ENCODE measurements at places on chromosomes 6 and 20. TPM values are rescaled to one million over a fixed set of nuclear protein-coding genes. Genes with fewer than 3 reads are reported as not detected.
A peak's percentile ranks its signal among the peaks of the same experiment; 100 is the strongest.

KIAA0408 gene
- total RNA-seq, result not detected

DNA sequence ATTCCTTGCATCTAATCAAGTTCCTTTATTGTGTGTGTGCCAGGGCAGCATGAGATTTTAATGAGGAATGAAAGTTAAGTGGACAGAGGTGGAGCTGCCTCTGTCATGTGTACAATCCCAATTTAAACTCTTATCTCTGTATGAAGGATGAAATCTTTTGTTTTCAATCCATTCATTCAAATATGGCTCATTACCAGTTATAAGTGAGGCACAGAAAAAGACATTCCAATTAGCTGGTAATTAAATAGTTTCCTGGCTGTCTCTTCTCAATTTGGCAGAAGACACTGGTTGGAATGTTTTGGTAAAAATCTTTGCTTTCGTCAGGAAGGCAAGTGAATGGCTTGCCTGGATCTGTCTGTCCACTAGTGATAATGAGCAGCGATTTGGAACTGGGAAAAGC is 46.4 kb downstream of the CLVS2 start:
- no peak overlapping the region for H3K4me3 ChIP-seq
- no peaks in the 10 kb centered on the region for H3K36me3 ChIP-seq
- no peaks in the 10 kb centered on the region for H3K27me3 ChIP-seq
- DNase-seq, result no peak
- H3K4me1 ChIP-seq, result no peaks in the 10 kb centered on the region

DNA sequence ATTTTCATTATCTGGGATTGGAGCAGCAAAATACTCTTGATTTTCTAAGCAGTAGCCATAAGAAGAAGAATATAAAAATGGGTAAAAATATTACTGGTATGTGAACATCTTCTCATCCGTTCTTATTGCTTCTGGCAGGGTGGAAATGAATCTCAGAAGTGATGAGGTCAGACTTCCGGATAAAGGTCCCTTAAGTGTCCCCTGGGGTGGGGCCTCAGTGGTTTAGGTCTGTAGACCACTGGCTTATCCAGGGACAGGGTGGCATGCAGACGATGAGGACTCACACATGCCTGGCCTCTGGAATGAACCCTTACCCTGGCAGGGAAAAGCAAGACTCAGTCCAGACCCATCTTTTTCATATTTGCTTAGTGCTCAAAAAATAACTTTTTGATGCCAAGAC is 143.3 kb downstream of the UST start:
- no peak overlapping the region for H3K27ac ChIP-seq
- no peak for DNase-seq
- no peaks in the 10 kb centered on the region for H3K36me3 ChIP-seq

DNA sequence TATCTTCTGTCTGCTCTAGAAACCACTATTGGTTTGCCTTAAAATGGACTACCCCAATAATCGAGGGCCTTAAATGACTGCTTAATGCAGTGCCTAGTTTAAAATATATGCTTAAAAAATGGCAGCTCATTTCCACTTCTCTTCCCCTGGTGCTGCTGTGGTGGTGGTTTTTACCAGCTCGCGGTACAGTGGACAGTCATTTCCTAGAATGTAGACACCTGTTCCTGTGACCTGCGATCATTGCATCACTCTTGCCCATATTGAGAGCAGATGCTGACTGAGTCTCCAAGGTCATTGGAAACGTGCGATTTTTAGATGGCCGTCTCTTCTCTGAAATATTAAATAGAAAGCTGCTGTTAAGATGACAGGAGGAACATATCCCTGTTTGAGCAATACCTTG is 164.1 kb downstream of the UTRN start:
- DNase-seq, result no peak
- peaks cover 5% of the 10 kb centered on the region for H3K36me3 ChIP-seq

- no peak for DNase-seq
- no peak overlapping the region for H3K27ac ChIP-seq
- H3K27me3 ChIP-seq, result no peaks in the 10 kb centered on the region
- H3K36me3 ChIP-seq, result no peaks in the 10 kb centered on the region
- no peak overlapping the region for H3K4me3 ChIP-seq
- H3K4me1 ChIP-seq, result no peaks in the 10 kb centered on the region
Observed at GRCh38 chr6:11712760-11713159, 65.8 kb downstream of the ADTRP start.

GRCh38 chr6:96963809-96964208 is 39.3 kb downstream of the KLHL32 start:
- H3K27ac ChIP-seq, result no peak overlapping the region
- H3K4me3 ChIP-seq, result no peak overlapping the region
- no peak for DNase-seq
- H3K4me1 ChIP-seq, result no peaks in the 10 kb centered on the region

DNA sequence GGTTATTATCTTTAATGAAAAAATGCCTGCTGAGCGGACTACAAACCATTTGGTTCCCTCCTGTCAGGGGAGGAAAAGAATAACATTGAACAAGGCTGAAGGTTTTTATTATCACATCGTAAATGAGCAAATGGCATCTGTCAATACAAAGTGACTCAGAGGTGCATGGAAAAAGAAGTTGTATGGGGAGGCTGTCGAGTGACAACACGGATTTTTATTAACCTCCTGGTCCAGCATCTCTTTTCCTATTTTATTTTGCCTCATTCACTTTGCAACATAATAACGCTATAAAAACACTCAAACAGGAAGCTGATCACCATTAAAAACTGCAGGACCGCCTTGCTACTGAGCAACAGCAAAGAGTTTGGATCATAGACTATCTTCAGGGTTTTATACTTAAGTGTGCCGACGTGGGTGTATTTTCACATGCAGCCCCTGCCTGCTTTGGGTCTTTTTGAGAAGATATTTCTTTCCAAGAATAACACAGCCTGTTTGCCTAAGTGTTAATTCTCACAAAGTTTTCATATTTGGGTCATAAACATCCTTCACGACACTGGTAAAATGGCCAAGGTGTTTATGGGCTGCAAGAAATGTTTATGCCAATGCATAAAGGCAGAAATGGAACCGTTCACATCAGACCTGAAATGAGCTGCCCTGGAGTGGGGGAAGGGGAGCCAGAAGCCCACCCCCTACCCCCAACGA is 132.1 kb upstream of the SALL4 start:
- H3K4me1 ChIP-seq, result peaks cover 31% of the 10 kb centered on the region
- peak; percentile 81 for DNase-seq
- peak overlapping the region; percentile 33 for H3K4me3 ChIP-seq
- peak overlapping the region; percentile 63 for H3K27ac ChIP-seq
- no peaks in the 10 kb centered on the region for H3K36me3 ChIP-seq

DNA sequence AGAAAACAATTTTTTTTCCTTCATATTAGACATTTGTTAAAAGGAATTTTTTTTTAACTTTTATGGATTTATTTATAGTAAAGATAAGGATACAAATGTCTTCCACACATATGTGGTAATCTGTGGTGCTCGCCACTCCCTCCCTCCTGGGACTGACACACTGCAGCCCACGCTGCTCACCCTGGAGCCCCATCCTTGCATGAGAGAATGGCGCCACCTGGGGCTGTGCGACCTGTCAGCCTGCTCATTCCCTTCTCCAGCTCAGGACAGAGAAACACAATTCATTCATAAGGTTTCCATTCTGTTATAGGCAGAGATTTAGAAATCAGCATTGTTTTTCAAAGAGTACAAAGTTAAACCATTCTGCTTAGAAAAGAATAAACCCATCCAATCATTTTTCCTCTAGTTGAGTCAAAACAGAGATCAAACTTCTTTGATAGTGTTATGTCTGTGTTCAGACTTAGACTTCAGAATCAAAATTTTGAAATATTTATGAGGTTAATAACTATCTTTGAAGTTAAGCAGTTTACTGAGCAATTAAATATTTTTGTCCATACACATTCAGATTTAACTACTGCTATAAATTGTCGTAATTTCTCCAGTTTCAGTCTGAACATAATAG is 42.8 kb upstream of the DYNLRB1 start:
- H3K27me3 ChIP-seq, result no peaks in the 10 kb centered on the region
- H3K36me3 ChIP-seq, result peaks cover 2% of the 10 kb centered on the region
- peaks cover 14% of the 10 kb centered on the region for H3K4me1 ChIP-seq
- H3K27ac ChIP-seq, result no peak overlapping the region
- DNase-seq, result peak; percentile 21
- H3K4me3 ChIP-seq, result no peak overlapping the region

DNA sequence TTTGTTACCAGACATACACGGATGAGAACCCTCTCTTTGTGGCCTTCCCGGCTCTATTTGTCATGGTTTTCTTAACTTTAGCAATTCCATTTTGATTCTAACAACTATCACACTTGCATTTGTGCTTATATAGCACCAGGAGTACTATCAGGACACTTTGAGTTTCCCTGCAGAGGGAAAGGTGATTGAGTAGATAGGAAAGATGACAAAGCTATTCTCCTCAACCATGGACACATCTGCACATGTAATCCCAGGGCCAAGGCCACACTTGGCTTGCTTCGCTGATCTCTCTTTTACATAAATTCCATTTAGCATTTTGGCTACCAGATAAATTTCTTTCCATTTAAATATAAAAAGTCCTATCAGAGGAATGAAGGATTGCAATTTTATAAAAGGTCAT is 23.3 kb upstream of the CFAP206 start:
- H3K4me3 ChIP-seq, result no peak overlapping the region
- H3K36me3 ChIP-seq, result no peaks in the 10 kb centered on the region
- H3K27ac ChIP-seq, result no peak overlapping the region
- no peak for DNase-seq
- H3K4me1 ChIP-seq, result no peaks in the 10 kb centered on the region
- H3K27me3 ChIP-seq, result no peaks in the 10 kb centered on the region

DNA sequence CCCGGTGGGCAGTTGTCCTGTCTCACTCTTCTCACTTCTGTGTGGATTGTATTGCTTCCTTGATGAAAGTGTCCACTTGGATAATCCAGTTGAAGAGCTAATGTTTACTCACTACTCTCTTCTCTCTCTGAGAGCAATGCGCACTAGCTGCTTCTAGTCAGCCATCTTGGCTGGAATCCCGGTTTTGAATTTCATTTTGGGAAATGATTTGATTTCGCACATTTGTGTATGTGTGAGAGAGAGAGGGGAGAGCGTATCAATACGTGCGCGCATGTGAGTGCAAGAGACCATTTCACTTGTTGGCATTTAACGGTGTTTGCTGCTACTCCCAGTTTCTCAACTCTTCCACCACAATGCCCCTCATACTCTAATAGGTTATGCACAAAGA is 67.8 kb downstream of the KLHL32 start:
- no peak overlapping the region for H3K27ac ChIP-seq
- no peak for DNase-seq
- H3K4me3 ChIP-seq, result no peak overlapping the region

DNA sequence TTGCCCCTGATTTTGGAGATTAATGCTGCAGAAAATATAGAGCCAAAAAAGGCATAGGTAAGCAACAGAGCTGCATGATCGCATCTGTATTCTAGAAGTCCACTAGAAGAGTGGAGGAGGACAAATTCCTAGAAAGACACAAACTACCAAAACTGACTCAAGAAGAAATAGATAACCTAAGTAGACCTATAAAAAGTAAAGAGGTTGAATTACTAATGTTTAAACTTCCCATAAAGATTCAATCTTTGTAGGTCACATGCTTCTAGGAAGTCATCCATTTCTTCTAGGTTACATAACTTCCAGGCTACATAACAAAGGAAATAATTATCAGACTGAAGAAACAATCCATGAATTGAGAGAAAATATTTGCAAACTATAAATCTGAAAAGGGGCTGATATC is 84.4 kb downstream of the JPH2 start:
- H3K4me1 ChIP-seq, result no peaks in the 10 kb centered on the region
- no peaks in the 10 kb centered on the region for H3K36me3 ChIP-seq
- peaks cover 32% of the 10 kb centered on the region for H3K27me3 ChIP-seq
- no peak overlapping the region for H3K4me3 ChIP-seq
- no peak overlapping the region for H3K27ac ChIP-seq
- DNase-seq, result no peak

KCNQ5 gene
- total RNA-seq, result not detected

DNA sequence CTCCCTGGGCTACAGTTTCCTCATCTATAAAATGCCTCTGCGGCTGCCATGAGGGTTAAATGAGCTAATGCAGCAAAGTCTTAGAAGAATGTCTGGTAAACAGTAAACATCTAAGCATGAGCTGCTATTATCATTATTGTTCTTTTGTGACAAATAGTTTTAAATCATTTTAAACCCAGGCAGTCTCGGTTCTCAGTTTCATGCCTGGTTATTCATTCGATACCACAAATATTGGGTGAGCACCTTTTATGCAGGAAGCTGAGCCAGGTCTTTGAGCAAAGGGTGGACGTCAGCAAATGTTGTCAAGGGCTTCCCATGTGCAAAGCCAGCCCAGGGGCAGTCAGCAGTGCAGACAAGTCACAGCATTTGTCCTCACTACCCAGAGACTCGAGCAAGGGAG is 128.7 kb downstream of the NFATC2 start:
- H3K27me3 ChIP-seq, result no peaks in the 10 kb centered on the region
- H3K4me1 ChIP-seq, result peaks cover 32% of the 10 kb centered on the region
- DNase-seq, result no peak
- no peak overlapping the region for H3K27ac ChIP-seq
- no peak overlapping the region for H3K4me3 ChIP-seq
- H3K36me3 ChIP-seq, result no peaks in the 10 kb centered on the region

DNA sequence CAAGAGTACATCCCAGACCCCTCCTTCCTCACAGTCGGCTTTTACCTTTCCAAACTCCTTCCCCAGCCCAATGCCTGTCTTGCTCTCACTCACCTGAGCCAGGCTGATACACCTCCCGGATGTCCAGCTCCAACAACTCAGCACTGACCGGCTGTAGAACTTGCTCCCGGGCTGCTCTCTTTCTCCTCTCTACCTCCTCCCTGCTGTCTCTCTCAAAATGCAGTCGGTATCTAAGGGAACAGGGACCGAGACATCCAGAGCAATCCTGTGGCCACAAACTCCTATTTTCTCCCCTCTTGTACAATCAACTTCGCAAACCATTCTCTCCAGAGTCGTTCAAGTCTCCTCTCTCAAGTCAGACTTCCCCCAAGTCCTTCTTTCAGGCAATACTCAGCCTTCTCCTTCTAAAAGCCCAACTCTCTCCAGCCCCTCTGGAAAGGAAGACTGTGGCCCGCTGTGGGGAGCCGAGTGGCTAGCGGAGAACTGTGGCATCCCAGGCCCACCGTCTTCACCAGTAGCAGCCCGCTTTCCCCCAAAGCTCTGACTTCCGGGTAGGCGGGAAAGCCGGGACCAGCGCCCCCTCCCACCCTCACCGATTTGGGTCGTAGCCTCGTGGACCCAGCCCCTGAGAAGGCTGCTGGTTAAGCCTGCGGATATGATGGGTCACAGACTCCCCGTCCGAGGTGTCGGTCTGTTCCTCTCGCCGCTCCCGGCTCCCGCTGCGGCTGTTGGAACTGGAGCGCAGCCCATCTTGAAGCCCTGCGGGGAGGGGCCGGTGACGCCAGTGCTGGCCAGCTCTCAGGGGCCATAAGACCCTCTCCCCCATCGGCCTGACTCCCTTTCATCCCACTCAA is 1.1 kb downstream of the GNL1 start:
- no peak for DNase-seq
- H3K27me3 ChIP-seq, result no peaks in the 10 kb centered on the region
- H3K27ac ChIP-seq, result peak overlapping the region; percentile 84
- H3K4me1 ChIP-seq, result peaks cover 19% of the 10 kb centered on the region
- peaks cover 17% of the 10 kb centered on the region for H3K36me3 ChIP-seq

GRCh38 chr6:118525913-118526780 is 21.9 kb upstream of the PLN start:
- no peaks in the 10 kb centered on the region for H3K36me3 ChIP-seq
- DNase-seq, result no peak
- H3K4me1 ChIP-seq, result no peaks in the 10 kb centered on the region
- no peak overlapping the region for H3K27ac ChIP-seq
- no peaks in the 10 kb centered on the region for H3K27me3 ChIP-seq
- no peak overlapping the region for H3K4me3 ChIP-seq

FUCA2 gene
- 85.0 TPM for total RNA-seq
